Osteocyte (in vitro differentiated cells): ENCODE measurements at places on chromosomes 6 and 20.

DNA sequence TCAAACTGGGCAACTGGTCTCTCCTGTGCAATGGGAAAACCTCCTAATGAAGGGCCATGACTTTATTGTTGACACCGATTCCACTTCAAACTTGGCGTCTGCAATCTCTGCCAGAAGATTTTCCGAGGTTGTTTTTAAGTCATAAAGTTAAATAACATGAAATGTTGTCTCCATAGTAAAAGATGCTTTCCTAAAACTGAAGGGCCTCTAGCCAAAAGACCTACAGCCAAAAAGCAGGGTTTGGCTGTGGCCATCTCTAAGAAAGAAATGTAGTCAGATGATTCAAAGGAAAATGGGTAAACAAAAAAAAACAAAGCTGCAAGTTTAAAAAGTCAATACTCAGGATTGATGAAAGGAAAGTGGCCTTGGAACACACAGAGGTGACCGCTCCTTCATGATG is 14.1 kb downstream of the CD93 start:
- no peak for DNase-seq

DNA sequence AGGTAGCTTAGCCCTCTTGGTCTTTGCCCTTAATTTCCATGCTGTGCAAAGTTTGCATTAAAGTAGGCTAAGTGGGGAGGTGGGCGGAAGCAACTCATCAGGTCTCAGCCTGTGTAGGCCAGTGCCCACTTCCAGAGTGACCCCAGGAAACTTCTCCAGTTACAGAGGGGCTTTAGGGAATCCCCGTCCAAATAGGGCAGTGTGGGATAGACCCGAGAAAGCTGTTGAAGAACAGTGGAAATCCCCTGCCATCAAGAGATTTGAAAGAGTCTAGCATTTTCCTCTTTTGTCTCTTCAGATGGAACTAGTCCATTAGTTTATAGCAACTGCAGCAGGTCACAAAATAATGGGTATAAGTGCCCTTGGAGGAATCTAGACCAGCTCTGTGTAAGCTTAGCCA is 20.2 kb downstream of the SF3B5 start:
- DNase-seq, result no peak

DNA sequence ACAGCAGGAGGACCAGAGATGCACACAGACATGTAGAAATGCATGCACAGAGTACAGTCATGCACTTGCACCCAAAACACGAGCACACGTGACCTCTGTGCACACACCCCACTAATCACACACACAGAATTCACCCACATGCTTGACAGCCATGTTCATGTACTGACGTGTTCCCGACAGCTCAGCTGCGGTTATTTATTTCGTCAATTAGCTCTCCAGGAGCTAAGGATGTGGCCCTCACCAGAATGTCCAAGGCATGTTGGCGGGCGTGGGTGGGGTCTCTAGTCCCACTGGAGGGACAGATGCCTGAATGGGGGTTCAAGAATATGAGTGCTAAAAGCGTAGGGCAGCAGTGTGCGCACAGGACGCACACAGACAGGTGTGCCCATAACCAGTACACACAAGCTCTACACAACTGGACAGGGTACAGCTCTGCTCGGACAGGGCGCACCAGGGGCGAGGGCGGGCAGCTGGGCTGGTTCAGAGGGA is 571 bp upstream of the PRPF6 start:
- no peak for DNase-seq

DNA sequence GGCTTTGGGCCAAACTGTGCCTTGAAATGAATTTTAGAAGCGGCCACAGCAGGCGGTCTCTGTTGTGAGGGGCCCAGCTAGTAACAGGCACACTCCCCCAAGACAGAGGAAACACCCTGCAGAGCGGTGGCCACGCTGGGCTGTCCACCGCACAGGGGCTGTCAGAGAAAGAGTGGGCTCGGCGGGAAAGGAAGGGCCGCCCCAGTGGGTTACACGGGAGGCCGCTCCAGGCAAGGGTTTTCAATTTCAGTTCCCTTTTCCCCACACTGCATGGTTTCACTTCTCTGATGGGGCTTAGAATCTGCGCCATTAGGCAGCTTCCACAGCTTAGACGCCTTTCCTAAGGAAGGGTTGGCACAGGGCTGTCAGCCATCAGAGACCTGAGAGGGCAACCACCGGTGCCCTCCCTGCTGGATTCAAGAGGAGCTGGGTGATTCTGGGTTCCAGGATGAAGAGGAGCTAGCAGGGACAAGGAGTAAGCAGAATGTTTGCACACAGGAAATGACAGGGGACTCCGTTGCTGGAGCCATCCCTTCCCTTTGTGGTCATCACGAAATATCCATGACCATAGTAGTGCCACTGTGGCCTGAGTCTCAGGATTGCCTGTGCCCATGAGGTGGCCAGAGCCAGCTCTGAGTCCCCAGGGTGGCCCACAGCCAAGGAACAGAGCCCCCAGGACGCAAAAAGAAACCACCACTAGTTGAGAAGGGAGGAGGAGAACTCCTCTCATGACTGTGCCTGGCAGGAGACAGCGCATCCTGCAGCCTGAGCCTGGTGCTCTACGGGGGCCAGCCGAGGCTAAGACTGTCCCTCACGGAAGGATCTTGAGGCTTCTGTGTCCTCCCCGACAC is 282.7 kb downstream of the NRN1 start:
- no peak for DNase-seq

DNA sequence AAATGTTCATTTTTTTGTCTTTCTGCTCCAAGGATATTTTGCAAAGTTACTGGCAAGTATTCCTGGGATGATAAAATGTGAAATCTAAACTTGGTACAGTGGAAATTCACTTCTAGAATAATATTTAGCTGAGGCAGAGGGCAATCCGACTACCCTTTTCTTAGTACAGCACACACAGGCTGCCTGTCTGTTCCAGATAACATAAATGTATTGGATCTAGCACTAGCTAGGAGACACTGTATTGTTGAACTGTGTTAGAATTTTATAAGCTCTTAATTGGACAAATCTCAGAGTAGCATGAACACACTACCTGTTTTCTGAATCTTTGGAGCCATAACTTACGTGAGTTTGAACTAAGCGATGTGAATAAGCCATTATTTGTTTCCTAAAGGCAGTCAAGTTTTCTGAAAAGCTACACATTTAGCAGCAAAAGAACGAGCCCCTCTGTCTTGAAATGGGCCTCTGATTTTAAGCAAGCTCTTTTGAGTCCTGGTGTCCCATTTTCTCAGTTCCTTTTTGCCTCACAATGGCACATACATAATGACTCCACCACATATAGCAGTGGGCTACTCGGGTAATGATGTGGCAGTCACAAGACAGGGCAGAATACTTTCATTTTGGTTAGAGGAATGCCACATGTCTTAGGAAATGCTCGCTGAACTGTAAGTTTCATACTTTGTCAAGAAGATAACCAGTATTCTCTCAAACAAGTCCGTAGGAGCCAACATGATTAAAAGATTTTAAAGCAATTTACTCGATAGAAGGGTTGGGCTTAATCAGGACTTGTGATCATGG is 116.5 kb upstream of the ESR1 start:
- DNase-seq, result no peak

DNA sequence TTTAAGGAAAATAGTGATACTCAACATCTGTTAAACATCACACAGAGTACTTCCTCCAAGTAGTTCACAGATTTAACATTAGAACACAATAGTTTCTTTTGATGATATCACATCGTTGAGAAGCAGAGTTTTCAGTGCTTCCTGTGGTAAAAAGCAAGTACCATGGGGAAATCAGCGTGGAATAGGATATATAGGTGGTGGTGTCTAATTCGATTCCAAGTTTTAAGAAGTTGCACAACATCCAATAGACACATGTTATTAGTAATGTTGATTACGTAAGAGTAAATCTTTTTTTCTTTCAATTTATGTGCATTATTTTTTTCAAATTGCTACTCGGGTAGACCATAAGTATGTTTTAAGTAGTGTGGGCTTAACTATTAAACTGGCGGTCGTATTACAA is 360.7 kb downstream of the NKAIN2 start:
- no peak for DNase-seq

GRCh38 chr6:168915855-168916254 is 337.8 kb downstream of the THBS2 start:
- DNase-seq, result no peak

DNA sequence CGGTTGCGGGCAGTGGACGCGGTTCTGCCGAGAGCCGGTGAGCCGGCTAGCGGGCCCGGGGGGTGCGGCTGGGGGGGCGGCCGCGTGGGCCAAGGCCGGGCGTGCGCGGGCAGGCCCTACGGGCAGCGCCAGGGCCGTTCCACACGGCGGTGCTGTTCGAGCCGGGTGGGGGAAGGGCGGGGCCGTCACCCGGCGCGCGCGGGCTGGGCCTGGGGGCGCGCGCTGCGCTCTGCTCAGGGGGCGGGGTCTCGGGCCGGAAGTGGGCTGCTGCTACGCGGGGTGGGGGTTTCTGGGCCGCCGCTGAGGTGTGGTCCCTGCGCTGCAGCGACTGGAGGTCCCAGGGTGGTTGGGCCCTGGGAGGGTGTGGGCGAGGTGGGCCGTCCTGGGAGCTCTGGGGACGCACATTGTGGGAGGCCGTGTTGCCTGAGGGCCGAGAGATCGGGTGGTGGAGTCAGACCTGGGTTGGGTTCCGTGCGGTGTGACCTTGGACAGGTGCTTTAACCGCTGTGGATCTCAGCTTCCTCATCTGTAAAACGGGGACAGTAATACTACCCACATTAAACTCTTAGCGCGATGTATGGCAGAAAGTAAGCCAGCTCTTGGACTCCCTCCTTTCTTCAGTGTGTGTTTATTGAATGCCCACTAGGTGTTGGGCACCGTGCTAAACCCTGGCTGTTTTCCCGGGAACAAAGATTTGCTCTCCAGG is 391 bp downstream of the MAPRE1 start:
- DNase-seq, result peak; percentile 93

GRCh38 chr6:40714576-40715564 is 127.7 kb upstream of the LRFN2 start:
- no peak for DNase-seq

DNA sequence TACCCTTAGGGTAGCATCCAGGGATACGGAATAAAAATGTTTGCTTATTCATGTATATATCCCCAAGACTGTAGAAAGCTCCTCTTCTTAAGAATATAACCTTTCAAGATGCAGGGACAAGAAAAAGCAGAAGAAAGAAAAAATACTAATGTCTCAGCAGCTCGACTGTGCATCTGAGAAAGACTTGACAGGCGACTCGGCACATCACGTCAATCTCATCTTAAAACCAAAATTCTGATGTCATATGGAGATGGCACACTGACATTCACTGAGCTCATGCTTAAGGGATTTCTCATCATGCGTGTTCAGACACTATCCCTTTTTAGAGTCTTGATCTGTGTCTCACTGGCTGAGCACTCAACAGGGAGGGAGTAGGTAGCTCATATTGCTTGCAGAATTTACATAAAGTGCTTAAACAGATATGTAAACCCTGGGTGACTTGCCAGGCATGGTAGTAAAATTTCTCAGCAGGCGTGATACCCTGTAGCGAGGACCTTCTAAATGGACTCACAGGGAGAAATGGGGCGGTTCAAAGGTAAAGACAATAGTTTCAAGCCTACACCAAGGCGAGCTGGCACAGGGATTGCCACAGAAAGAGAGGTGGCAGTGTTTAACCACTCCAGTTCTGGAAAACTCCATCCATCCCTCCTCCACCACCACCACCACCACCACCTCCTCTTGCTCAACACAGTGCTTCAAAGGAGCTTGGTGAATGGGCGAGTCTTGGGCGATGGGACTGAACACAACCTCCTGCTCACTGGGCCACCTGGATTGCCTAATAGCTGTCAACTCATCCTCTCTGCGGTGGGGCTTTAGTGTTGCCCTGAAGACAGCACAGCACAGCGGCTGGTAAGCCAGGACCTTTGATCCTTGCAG is 330.5 kb downstream of the TFAP2A start:
- DNase-seq, result no peak

- no peak for DNase-seq
Measured at GRCh38 chr20:49993301-49993751, 10.5 kb downstream of the SNAI1 start.

GRCh38 chr20:59004763-59005522 is 2.1 kb downstream of the CTSZ start:
- DNase-seq, result no peak

DNA sequence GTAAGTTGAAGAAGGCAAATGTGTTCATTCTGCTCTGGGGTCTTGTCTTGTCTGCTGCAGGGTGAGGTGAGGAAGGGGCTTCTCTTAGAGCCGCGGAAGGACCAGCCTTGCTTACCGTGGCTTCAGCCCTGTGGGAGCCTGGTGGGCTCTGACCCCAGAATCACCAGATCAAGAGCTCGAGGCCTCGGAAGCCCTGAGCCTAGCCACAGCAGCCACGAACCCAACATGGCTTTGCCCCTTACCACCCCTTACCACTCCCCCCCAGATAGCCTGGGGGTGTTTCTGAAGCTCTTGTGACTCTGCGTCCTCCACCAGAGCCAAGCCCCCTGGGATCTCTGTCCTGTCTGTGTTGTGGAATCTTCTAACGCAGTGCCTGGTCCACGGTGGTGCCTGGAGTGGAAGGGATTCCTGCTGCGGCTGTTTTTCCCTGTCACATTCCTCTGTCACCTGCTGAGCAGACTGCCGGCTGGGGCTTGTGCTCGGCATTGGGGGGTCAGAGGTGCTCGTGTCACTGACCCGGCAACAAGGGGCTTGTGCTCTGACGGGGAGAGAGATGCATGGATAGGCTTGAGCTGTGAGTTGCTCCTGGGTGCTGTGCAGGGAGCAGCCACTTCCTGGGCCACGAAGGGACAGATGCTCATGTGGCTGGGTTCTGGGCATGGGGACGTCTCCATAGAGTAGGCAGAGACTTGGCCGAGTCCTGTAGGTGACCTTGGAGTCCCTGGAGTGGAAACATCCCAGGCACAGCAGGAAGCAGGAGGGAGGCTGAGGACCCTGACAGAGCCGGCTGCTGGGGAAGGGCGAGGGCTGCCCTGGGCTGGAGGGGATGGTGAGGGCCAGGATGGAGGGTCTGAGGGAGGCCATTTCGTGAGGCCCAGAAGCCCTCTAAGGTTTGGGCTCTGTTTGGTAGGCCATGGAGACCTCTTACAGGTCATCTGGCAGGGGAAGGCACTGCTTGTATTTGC is 316.0 kb downstream of the QKI start:
- DNase-seq, result no peak

DNA sequence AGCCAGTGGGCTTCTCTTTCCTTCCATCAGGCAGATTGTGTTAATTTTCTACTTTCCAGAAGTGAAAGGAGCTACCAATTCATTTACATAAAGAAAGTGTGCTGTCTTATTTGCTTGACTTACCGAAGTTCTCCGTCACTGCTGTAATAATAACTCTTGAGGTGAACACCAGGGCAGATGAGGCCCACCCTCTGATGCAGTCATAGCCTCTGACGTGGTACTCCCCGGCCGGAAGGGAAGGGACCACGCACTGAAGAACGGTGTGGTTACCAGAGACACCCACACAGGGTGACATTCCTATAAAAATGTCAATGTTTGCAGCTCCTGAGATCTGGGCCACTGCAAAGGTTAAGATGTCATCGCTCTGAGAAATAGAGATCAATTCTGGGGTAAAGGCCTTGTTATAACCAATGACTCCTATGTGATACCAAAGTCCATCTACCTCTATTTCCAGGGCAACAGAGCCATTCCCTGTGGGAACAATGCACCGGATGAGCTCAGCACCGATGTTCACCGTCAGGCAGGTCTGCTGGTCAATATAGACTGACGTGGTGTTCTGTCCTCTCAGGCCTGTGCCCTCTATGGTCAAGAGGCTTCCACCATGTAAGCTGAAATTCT is 62.9 kb downstream of the PKHD1 start:
- DNase-seq, result no peak
